Right forelimb (tissue), 1 donor: ENCODE measurements at places on chromosomes 11 and 22.

DNA sequence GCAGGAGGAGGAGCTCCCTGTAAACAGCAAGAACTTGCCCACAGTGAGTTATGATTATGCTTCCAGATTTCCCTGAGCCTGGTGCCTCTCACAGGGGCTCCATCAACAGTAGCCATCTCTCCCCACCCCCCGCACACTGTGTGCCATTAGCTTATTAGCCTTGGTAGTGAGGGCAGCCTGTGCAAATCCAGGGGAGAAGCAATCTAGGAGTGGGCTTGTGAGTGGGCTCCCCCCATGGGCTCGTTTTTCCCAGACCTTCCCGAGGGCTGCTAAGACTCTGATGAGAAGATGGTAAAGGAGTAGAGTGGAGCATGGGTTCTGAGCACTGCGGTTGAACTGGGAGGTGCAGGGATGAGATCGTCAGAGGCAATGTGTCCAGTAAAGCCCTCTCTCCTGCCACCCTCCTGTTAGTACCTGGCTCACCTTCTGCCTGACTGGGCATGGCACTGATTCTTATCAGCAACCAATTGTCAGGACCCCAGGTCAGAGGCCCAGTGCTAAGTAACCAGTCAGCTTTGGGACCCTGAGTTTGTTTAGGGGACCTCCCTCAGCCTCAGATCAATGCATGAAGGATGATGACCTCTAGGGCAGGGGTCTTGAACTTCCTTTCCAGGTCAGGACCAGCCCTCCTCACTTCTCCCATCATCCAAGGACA is 38.4 kb upstream of the TP53I11 start:
- no peak for DNase-seq

- no peak for DNase-seq
Observed at GRCh38 chr11:97092823-97093222, 703.0 kb downstream of the JRKL start.

DNA sequence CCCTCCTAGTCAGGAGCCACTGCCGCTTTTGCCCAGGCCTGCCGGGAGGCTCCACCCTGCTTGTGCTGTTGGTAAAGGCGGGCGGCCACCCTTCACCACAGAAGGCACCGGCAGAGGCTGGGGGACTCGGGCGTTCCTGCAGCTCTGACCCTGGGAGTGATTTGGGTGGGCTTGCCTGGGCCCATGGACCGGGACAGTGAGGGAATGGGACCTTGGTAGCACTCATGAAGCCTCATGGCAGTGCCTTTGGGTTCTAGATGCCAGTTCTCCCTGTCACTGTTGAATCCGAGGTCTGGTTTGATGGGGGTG is 4.4 kb downstream of the TPCN2 start:
- no peak for DNase-seq

GRCh38 chr11:5841797-5842196 is at the start of gene OR52E6:
Gene OR52E6 (minus strand): TSS chr11:5841897. CDS start chr11:5841897, 0 bp downstream.
- no peak for DNase-seq

- no peak for DNase-seq
Observed at GRCh38 chr22:26898946-26899605, 241.7 kb downstream of the MIAT start.

- DNase-seq = no peak
Observed at GRCh38 chr22:44622147-44622427, 79.9 kb upstream of the PRR5 start.

GRCh38 chr11:27228232-27228905 is 134.6 kb downstream of the CCDC34 start:
- DNase-seq = no peak

DNA sequence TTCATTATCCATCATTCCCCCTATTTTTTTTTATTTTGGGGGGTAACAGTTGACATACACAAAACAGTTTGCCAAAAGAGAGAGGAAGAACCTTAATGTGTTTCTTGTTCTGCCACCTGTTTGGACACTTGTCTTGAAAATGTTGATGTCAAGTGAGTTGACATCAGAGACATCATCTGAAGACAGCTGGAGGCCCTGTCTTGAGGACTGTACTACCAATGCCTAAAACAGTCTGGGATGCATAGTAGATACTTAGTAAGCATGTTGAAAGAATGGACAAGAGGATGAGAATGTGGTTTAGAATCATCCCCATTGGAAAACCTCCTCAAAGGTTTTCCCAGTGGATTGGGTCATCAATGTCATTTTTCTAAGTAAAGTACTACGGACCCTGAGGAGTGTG is 2.4 kb upstream of the ARHGEF12 start:
- no peak for DNase-seq

- no peak for DNase-seq
Observed at GRCh38 chr11:79006854-79007253, 432.2 kb upstream of the NARS2 start.

- DNase-seq = no peak
Observed at GRCh38 chr22:43440556-43440955, 28.7 kb downstream of the MPPED1 start.

DNA sequence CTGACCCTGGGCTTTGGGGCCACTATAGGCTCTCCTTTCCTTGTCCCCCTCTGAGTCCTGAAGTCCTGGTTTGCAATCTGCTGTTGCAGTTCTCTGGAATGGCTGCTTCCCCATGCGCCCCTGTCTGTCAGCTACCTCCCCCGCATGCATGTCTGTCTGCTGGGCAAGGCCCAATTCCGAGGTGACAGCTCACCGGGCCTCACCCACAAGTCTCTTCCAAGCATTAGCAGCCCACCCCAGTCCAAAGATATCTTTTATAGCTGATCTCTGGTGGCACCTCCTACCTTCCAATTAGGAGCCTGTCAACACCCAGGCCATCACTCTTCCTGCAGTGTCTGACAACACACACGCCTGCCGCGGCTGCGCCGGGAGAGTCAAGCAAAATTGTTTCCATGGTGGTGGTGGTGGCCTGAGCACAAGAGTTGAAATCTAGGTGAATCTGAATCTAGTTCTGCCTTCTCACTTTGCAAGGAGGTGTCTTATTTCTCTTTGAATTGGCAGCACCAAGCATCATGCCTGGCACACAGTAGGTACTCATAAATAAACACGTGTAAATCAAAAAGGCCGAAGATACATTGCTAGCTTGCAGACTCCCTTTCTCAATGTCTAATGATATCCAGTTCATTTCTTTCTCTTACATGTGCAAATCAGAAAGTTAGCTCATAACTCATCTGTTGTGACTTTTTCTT is 1.2 kb upstream of the LMO2 start:
- no peak for DNase-seq

DNA sequence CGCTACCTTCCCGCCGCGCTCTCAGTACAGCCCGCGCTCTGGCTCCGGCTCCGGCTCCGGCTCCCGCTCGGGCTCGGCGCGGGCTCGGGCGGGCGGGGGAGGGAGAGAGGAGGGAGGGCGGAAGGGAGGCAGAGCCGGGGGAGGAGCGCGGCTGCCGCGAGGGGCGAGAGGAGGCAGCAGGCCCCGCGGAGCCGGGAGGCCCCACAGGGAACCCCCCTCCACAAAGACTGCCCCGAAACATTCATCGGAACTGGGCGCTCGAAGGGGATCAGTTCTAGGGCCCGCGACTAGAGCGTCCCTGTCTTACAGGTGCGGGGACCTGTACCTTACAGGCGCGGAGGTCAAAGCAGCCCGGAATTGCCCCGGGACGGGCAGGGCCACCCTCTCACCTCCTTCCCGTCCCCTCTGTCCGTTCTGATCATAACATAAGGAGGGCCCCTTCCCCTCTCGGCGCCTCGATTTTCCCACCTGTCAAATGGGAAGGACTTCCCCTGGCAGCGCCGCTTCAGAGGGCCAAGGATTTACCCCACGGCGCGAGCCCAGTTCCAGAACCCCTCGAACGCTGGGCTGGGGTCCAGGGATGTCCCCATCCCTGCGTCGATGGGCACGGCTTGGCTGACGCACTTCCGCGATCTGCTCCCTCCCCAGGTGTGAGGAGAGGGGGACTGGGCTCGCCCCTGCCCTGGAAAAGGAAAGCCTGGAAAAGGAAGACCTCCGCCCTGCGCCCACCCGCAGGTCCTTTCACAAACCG is at the start of gene SHISA8:
Gene SHISA8, minus strand, starts transcription at position 40 of the 751 bp plus-strand sequence. CDS start 407 bp downstream, outside the sequence.
- peak; percentile 72 for DNase-seq

- DNase-seq = no peak
Observed at GRCh38 chr11:14229472-14229871, 129.5 kb downstream of the RRAS2 start.

- no peak for DNase-seq
Observed at GRCh38 chr22:48695251-48695650, 1132.4 kb downstream of the BRD1 start.

DNA sequence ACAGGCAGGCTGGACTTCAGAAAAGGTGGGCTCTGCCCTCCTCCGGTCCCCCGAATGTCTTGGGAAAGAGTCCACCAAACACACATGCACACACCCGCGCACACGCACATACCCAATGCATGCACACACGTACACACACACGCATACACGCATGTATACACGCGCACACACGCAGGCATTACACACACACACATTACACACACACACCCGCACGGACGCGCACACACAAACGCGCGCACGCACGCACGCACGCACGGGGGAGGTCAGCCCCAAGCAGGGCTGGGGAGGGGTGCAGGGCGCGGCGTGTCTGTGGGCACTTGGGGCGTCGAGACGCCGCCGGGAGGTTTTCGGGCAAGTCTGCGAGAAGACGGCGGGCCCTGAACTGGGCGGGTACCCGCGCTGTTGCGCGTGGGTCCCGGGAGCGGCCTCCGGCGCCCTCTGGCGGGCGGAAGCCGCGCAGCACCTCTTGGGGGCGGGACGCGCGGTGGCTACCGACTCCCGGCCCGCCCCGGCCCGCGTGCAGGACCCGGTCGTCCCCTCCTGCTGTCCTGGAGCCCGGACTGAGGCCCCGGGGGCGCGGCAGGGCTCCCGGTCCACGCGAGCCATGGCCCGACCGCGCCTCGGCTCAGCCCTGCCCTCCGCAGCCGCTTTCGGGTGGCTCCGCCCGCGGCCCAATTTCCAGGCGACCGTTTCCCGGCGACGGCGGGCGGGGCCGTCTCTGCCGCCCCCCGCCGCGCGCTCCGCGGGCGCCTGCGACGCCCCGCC is 3.6 kb downstream of the SEPTIN5 start:
- DNase-seq = peak; percentile 92

- no peak for DNase-seq
Observed at GRCh38 chr11:116782728-116783127, 5.1 kb downstream of the ZPR1 start.

DNA sequence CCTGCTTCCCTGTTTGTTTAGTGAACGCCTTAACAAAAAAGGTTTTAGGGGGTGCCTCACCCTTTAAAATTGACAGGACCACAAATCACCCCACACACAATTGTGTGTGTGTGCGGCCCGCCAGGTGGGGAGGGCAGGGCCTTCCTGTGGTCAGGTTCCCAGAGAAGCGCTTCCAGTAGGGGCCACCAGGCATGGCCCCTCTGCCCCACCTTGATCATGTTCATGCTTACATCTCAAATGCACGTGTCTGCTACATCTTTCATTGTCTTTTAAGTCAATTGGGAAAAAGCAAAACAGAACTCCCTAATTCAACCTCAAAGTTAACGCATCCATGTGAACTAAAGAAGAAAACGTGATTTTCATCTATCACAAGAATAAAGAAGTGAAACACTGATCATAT is 1335.3 kb downstream of the TBC1D22A start:
- DNase-seq = no peak

DNA sequence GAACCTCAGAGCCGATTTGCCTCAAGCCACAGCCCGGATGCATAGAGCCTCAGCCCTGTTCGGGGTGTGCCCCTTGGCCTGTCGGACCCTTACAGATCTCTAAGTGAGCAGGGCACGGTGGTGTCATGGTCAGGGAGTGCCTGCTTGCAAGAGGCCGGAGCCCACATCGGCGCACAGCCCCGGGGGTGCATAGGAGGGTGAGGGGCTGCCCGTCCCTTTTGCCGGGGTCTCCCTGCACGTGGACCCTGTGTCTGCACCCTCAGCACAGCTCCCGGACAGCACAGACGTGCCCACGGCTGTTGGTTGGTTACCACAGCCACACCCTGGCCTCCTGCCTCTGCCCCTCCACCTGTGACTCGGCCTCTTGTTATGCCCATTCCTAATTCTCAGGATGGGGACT is 6.5 kb downstream of the RAB36 start:
- no peak for DNase-seq

DNA sequence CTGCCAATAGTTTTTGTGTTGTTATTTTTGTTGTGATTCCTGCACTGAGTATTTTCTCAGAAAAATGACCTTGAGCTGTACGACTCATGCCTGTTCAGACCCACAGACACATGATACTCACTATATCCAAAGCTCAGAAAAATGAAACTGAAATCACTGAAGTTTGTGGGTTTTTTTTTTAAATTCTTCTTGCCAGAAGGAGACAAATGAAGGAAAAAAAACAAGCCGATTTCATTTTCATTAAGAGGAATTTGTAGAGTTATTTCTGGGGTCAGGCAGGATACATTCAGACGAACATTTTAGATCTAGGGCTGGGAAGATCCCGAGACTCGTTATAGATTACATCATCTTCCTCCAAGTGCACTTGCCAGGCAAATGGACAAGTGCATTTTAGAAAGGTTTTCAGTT is 60.4 kb downstream of the BMAL1 start:
- no peak for DNase-seq

GRCh38 chr11:4381901-4382300 is 11.6 kb downstream of the TRIM21 start:
- DNase-seq = no peak

GRCh38 chr11:107770551-107770951 is 58.7 kb upstream of the SLN start:
- DNase-seq = no peak

DNA sequence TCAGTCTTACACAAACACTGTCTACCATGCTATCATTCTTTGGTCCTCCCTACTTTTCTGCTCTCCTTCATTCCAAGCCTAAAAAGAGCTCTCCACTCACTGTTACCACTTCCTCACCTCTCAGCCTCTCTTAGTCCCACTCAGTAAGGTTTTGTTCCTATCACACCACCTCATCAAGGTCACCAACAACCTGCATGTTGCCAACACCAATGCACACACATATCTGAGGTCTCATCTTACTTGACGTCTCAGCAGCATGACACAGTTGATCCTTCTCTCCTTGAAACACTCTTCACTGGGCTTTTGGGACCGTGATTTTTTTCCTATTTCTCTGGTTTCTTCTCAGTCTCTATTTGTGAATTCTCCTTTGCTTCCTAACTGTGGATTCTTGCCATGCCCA is 8.1 kb downstream of the PISD start:
- no peak for DNase-seq

DNA sequence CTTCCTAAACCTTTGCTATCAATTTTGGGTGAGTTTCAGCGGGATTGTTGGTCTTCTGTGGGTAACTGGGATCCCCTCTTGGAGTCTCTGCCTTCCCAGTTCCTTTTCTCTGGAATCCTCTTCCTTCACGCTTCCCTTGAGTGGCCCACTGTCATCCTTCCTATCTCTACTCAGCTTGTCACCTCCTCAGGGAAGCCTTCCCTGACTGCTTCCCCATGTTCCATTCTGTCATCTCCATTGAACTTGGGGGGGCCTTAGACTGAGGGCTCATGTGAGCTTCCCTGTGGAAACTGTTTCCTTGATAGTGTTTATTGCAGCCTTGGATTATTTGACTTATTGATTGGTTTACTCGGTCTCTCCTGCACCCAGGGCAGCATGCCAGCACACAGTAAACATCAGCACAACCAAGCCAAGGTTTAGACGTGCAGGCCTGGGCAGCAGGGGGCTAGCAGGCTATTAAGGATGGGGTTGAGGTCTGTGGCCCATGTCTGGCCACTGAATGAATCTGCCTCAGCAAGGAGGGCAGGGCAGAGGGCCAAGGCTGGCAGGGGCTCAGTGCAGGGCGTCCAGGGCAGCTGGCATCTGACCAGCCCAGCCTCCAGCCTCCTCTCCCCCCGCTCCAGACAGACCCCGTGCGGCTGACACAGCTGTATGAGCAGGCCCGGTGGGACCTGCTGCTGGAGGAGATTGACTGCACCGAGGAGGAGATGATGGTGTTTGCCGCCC is 7.2 kb downstream of the TRPT1 start:
- DNase-seq = peak; percentile 37
